ENCODE measurements at places on chromosomes 13 and 19. TPM values are rescaled to one million over a fixed set of nuclear protein-coding genes. Genes with fewer than 3 reads are reported as not detected.

Gene ACTN4
- total RNA-seq = 367 TPM

Gene SSC5D
- 3.9 TPM for total RNA-seq

Gene BCAM
- 83.5 TPM for total RNA-seq

Gene CPAMD8
- 12.0 TPM for total RNA-seq

Gene SERP2
- 17.7 TPM for total RNA-seq

- peak within 1 kb of the TSS; percentile 86 for H3K4me3 ChIP-seq
- H3K27ac ChIP-seq = peak within 1 kb of the TSS; percentile 77
- peak; percentile 62 for DNase-seq
- H3K27me3 ChIP-seq = no peaks in the 10 kb centered on the region
These were observed at the start of gene SLITRK5 for GRCh38 chr13:87671031-87671752. TSS of gene SLITRK5 (plus strand) at chr13:87671371. CDS start at chr13:87675389, 4,018 bp downstream.

DNA sequence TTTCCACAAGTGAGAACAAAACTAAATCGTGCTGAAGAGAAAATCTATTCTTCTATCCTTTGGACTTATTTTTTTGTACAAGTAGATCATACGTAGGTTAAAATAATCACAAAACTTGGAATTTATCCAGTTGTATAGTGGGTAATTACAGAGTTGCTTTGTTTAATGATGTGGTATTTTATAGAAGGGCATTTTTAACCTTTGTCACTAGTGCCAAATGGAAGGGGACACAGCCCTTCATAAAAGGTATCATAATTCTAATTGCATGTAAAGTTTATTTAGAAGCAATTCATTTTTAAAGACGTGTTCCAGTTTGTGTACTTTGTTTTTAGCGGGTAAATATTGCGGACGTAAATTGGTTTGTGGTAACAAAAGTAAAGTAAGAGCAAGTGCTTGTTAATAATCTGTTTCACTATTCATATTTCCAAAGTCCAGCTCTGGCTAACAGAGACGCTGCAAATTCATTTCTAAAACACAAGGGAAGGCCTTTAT is 99.5 kb downstream of the ERCC5 start:
- no peaks in the 10 kb centered on the region for H3K36me3 ChIP-seq
- no peak overlapping the region for H3K4me3 ChIP-seq
- H3K27ac ChIP-seq = no peak overlapping the region
- no peak for DNase-seq

GRCh38 chr19:30566681-30567420 is 194.7 kb downstream of the ZNF536 start:
- DNase-seq = no peak
- H3K36me3 ChIP-seq = no peaks in the 10 kb centered on the region
- no peak overlapping the region for H3K27ac ChIP-seq
- H3K27me3 ChIP-seq = no peaks in the 10 kb centered on the region

DNA sequence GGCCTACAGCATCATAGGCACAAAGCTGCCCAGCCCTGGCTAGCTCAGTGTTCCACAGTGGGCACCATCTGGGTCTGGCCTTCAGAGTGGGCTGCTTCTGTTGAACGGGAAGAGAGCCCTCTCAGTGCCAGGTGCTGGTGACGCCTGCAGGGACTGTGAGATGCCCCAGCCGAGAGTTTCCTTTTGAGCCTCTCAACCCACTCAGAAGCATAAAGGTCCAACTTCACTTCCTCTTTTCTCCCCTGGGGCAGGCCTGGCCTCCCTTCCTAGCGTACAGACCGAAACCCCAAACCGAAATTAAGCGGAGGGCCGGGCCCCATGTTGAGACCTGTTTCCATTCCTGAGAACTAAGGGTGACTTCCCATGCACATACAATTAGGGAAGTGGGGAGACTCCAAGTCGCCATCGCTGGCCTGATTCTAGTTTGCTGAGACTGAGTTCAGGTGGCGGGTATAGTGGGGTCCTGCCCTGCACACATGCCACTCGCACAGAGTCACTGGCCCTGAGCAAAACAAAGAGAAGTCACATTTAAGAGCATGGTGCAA is 6.9 kb downstream of the RAB8A start:
- H3K27me3 ChIP-seq = no peaks in the 10 kb centered on the region
- DNase-seq = no peak
- no peak overlapping the region for H3K27ac ChIP-seq

GRCh38 chr19:340620-341385 is 3.8 kb downstream of the MIER2 start:
- DNase-seq = no peak
- H3K27ac ChIP-seq = no peak overlapping the region
- no peak overlapping the region for H3K4me3 ChIP-seq
- no peaks in the 10 kb centered on the region for H3K27me3 ChIP-seq
- peaks cover 7% of the 10 kb centered on the region for H3K4me1 ChIP-seq
- no peaks in the 10 kb centered on the region for H3K36me3 ChIP-seq

GRCh38 chr19:15418231-15418578 is 583 bp downstream of the AKAP8L start:
- H3K27ac ChIP-seq = peak overlapping the region; percentile 62
- peak overlapping the region; percentile 89 for H3K4me3 ChIP-seq
- peaks cover 25% of the 10 kb centered on the region for H3K4me1 ChIP-seq
- peaks cover 31% of the 10 kb centered on the region for H3K36me3 ChIP-seq

DNA sequence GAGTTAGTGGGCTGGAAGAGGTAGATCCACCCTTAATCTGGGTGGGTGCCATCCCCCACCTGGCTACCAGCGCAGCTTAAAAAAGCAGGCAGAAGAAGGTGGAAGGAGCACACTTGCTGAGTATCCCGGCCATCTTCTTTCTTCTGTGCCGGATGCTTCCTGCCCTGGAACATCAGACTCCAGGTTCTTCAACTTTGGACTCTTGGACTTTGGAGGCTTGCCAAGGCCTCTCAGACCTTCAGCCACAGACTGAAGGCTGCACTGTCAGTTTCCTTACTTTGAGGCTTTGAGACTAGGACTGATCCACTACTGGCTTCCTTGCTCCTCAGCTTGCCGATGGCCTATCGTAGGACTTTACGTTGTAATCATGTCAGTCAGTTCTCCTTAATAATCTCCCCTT is 127.6 kb upstream of the GPC6 start:
- H3K4me3 ChIP-seq = no peak overlapping the region
- no peaks in the 10 kb centered on the region for H3K36me3 ChIP-seq
- H3K27me3 ChIP-seq = no peaks in the 10 kb centered on the region

DNA sequence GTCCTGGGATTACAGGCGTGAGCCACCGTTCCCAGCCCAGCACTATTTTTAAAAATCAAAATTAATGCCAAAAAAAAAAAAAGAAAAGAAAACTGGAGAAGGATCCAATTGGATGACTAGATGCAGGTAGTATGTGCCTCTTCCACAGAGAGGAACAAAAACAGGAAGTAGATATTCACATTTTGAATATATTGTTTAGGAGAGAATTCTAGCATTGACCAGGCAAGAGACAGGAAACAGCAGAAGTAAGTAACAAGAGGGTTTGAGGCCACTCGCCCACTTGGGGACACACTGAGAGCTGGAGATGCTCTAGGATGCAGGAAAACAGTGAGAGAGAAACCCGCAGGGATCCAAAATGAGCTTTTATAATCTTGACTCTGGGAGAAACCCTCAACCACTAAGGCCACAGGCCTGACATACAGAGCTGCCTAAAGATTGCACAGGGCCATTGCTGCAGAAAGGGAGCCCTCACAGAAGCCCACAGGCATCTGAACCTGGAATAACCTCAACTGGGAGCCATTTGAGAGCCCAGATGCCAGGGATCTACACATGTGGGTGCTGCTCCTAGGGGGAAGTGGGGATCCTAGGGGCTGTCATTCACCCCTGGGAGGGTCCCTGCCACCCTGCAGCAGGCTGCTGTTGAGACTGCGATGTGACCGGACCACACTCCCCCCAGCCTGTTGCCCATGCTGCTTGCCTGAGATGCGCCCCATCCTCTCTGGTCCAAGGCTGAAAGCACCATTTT is 28.2 kb downstream of the IGFL2 start:
- no peak overlapping the region for H3K27ac ChIP-seq
- no peak for DNase-seq
- H3K27me3 ChIP-seq = no peaks in the 10 kb centered on the region
- H3K4me3 ChIP-seq = no peak overlapping the region
- H3K4me1 ChIP-seq = no peaks in the 10 kb centered on the region
- H3K36me3 ChIP-seq = no peaks in the 10 kb centered on the region

- peaks cover 41% of the 10 kb centered on the region for H3K4me1 ChIP-seq
- H3K36me3 ChIP-seq = no peaks in the 10 kb centered on the region
- no peak for DNase-seq
- H3K4me3 ChIP-seq = no peak overlapping the region
- H3K27me3 ChIP-seq = no peaks in the 10 kb centered on the region
These were observed 1.7 kb downstream of the PDE4A start for GRCh38 chr19:10422046-10422461.

DNA sequence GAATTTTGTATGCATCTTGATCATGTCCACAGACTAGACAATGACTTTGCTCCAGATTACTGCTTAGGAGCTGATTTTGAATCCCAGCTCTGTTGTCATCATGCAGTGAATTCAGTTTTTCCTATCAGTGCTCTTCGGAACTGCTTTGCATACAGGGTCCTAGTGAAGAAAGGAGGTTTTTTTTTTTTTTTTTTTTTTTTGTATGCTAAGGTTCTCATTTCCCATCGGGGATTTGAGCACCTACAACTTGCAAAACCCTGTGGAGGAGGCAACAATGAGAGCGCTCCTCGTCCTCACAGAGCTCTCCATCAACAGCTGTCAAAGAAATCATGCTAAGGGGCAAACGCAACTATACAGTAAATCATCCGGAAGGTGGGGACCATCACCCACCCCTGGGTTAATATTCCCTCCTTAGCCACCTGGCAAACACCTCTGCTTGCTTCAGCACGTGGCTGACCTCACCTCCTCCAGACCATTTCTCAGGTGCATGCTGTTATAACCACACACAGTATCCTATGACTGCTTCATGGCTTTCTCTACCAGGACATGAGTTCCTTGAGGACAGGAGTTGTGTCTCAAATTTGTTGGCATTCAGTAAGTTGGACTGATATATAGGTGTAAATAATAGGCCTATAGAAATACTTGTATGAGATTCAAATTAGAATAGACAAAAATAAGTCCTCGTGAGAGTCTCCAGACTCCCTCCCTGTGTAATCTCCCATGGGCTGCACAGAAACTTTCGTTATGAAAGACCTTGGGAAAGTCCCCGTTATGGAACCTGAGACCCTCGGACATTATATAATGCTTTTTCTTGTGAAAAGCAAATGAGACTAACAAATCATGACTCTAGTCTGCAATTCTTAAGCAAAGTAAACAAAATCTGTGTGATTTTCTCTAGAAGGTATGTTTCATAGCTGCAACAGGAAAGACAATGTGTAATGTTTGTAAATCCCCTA is 113.8 kb downstream of the KATNAL1 start:
- no peaks in the 10 kb centered on the region for H3K4me1 ChIP-seq
- H3K27ac ChIP-seq = no peak overlapping the region
- DNase-seq = no peak
- H3K27me3 ChIP-seq = no peaks in the 10 kb centered on the region

- peak within 1 kb of the TSS; percentile 56 for H3K4me3 ChIP-seq
- peak; percentile 69 for DNase-seq
- H3K27me3 ChIP-seq = no peaks in the 10 kb centered on the region
- H3K27ac ChIP-seq = peak within 1 kb of the TSS; percentile 44
These were observed at the start of gene ZIK1 for GRCh38 chr19:57583521-57584416. TSS of gene ZIK1 (plus strand) at chr19:57584145. CDS start at chr19:57584357, 212 bp downstream.

DNA sequence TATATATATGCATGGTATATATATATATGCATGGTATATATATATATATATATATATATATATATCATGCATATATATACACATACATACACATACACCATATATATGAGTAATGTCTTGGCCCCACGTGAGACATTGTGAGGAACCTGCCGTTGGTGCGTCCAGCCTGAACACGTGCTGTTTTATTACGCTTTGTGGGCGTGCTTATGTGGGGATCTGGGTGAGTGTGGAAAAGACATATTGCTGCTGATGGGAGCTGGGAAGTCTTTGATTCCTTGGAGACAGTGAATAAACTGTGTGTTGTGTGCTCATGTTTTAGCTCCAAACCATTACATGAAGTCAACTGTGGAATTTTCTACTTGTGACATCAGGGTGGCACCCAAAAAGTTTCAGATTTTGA is 28.9 kb downstream of the KCTD15 start:
- DNase-seq = no peak
- no peak overlapping the region for H3K4me3 ChIP-seq
- H3K27ac ChIP-seq = no peak overlapping the region

- H3K4me3 ChIP-seq = no peak overlapping the region
- H3K4me1 ChIP-seq = no peaks in the 10 kb centered on the region
- H3K27me3 ChIP-seq = no peaks in the 10 kb centered on the region
- H3K36me3 ChIP-seq = no peaks in the 10 kb centered on the region
These were observed 72.4 kb upstream of the CLDN10 start for GRCh38 chr13:95480131-95480545.

DNA sequence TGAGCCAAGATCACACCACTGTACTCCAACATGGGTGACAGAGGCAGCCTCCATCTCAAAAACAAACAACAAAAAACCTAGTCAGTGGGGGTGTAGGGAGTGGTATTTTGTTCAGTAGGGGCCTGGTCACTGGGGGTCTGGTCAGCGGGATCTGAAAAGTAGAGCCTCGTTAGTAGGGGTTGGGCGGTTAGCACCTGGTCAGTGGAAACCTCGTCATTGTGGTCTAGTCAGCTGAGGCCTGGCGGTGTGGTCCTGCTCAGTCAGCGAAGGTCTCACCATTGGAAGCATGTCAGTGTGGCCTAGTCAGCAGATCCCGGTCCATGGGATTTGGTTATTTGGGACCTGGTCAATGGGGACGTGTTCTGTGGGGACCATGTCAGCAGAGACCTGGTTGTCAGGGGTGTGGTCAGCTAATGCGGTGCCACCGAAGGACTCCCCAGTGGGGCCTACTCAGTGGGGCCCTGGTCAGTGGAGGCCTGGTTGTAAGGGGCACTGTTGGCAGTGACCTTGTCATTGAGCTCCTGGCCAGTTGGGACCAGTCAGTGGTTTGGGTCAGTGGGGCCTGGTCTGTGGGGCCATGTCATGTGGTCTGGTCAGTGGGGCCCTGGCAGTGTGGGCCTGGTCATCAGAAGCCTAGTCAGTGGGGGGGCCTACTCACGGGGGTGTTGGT is 63.0 kb upstream of the TPM4 start:
- no peaks in the 10 kb centered on the region for H3K4me1 ChIP-seq
- no peak overlapping the region for H3K27ac ChIP-seq
- no peak for DNase-seq
- no peaks in the 10 kb centered on the region for H3K36me3 ChIP-seq

DNA sequence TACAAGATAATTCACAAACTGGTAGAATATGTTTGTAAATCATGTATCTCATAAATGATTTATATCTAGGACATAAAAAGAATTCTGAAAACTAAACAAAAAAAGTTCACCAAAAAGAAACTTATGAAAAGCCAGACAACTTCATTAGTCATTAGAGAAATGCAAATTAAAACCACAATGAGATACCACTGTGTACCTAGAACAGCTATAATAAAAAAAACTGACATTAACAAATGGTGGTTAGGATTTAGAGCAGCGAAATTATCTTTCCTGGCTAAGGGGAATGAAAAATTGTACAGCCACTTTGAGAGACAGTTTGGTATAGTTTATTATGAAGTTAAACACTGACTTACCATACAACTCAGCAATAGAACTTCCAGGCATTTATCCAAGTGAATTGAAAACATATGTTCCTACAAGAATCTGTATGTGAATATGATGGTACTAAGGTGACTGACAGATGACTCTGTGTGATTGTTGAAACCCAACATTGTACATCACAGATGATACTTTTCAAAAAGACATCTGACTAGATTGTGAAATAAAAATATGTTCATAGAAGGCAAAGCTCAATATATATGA is 41.8 kb downstream of the UGGT2 start:
- H3K27ac ChIP-seq = no peak overlapping the region
- no peak for DNase-seq
- H3K27me3 ChIP-seq = no peaks in the 10 kb centered on the region
- no peaks in the 10 kb centered on the region for H3K36me3 ChIP-seq
- no peak overlapping the region for H3K4me3 ChIP-seq

- no peak for DNase-seq
- peak overlapping the region; percentile 80 for H3K4me3 ChIP-seq
- H3K36me3 ChIP-seq = peaks cover 40% of the 10 kb centered on the region
- no peaks in the 10 kb centered on the region for H3K27me3 ChIP-seq
These were observed 1.5 kb downstream of the TCF3 start for GRCh38 chr19:1650650-1651567.
